ENCODE measurements at places on chromosomes 11 and 22.

- DNase-seq = no peak
These were observed 19.0 kb upstream of the LMO1 start for GRCh38 chr11:8282631-8283030.

DNA sequence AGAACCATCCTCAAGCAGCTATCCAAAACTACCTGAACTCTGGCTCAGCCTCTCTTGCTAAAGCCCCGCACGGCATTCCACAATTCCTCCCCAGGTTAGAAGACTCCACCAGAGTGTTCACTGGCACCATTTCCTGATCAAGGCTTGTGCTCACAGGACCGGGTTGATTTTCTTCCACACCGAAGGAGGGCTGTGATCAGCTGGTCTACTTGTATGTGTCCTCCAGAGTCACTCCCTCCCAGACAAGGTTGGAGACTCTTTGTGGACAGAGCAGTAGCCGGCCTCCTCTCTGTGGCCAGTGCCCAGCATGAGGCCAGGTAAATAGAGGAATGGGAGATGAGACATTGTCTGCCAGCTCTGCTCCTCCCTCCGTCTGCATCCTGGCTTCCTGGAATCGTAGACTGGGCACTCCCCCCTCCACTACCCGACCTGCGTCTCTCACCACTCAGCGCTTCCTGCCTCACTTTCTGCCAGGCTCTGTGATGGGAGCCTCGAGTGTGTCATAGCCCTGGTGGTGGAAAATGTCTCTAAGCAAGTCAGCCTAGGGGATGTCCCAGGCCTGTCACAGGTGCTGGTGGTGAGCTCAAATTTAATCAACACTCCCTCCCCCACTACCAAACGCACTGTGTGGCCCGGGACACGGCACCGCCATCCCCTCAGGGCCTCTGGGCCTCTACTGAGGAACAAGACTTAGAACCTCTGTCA is 12.5 kb upstream of the TMPRSS6 start:
- DNase-seq = no peak

DNA sequence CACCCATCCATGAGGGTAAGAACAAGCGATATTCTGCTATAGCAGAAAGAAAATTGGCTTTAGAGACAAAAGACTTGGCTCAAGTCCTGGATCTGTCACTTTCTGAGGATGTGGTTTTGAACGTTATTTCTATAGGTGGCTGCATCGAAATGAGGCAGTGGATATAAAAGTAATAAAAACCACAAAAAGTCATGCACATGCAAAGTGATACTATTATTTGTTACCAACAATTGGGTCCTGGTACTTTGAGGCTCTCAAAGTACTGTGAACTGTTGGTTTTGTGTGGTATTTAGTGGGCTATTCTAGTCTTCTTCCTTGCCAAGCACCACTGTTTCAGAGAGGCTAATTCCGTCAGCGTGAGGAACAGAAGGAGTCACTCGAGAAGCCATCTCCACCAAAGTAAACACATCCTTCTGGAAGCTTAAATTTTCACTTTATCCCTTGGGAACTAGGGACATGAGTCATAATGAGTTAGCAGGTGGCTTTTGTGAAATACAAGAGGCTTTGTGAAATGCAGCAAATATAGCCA is 13.1 kb downstream of the UBASH3B start:
- DNase-seq = no peak

DNA sequence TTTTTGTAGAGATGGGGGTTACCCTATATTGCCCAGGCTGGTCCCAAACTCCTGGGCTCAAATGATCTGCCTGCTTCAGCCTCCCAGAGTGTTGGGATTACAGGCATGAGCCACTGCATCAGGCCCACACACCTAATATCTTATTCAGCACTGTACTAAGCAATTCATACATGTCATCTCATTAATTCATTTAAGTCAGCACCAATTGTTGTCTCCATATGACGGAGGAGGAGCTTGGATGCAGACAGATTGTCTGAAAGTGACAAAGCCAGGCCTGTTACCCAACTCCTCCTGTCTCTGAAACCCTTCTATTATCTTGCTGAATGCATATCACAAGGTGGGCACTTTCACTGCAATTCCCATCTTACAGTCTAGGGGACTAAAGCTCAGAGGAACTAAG is 57.5 kb upstream of the ALX4 start:
- DNase-seq = no peak

DNA sequence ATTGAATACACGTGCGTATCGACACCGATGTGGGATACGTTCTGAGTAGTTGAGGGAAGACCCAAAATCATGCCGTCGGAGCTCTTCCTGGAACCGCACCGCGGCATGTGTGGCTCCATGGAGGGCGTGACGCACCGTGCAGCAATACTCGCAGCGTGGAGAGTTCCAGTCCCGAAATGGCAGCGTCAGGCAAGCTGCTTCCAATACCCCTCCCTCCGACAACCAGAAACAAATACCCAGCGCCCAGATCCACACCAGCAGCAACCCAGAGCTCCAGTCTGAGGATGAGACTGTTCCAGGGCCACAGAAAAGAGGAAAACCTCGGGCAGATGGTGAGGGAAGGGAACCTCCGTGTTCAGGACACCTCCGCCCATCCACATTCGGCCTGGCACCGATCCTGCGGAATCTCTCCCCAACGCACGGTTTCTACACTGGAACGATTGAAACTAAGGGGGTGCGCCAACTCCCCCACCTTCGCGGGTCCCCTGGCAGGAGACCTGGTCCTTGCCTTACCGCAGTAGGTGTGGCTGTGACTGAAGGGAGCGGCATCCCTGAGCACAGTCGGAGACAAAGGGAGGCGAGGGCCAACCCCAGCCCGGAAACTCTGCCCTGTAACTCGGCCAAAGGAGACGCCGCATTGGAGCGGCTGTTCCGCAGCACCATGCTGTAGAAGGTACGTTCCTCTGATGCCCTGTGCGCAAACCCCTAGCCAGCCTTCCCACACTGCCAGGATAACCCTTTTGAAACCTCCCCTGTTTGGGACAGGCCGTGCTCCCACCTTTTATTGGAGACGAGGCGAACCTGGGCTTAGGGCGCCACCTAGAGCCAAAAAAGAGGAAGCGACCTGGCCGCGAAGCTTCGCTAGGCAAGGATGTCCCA is 28.2 kb downstream of the DBX1 start:
- no peak for DNase-seq

GRCh38 chr11:119445850-119446249 is 22.9 kb upstream of the THY1 start:
- DNase-seq = no peak

GRCh38 chr11:44010789-44011251 is 37.0 kb upstream of the ACCSL start:
- DNase-seq = no peak

DNA sequence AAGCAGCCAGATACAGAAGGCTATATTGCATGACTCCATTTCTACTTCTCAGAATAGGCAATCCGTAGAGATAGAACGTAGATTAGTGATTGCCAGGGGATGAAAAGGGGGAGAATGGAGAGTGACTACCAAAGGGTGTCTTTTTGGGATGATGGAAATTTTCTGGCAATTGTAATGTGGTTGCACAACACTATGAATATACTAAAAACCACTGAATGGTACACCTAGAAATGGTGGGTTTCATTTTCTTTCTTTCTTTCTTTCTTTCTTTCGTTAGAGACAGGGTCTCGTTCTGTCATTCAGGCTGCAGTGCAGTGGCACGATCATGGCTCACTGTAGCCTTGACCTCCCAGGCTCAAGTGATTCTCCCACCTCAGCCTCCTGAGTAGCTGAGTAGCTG is 54.4 kb downstream of the BID start:
- DNase-seq = no peak

DNA sequence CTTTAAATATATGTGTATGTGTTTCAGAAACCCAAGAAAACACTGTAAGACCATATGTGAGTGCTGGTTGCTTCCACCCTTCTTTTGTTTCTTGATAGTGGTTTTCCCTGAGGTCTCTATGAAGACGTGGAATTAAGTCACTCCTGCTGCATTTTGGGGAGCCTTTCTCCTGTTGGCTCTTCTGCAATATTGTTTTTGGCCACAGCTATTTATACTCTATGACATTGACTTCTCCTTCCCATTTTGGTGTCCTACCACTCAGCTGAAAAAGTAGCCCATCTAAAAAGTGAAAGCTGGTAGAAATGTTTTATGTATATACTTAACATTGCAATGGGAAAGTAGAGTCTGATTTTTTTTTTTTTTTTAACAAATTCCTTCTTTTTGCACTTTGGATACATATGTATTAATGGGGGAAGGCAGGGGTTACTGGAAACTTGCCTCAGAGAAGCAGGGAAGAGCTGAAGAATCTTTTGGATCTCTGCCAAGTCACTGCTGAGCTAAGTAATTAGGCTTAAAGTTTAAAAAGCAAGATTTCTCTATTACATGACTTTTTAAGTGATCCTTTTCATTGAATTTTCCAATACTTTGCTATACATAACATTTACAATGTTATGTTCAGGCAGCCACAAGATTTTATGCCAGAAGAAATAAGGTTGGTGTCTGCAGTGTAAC is 1.8 kb downstream of the TTC17 start:
- DNase-seq = no peak

DNA sequence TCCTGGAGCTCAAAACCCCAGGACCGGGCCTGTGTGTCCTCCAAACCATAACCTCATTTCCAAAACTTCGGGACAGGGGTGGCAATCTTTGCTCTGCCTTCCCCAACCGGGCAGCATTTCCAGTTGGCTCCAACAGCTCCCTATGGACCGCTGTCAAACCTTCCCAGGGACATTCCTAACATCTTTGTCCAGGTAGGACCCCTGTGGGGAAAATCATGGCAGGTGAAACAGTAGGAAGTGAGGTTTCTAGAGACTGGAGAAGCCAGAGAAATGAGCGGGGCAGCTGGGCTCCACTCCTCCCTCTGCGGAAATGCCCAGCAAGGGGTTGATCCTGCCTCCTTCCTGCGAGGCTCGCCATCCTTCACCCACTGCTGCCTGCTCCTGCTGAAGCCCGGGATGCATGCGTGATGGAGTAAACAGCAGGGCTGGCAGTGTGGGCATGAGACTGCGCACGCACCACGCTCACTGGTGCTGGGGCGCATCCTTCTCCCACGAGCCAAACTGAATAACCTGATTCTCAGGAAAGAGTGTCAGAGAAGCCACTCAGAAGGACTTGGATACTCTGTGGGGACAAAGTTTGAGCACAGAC is 136.4 kb downstream of the BUD13 start:
- DNase-seq = no peak

GRCh38 chr11:44989831-44990566 is 39.3 kb upstream of the TP53I11 start:
- DNase-seq = no peak

DNA sequence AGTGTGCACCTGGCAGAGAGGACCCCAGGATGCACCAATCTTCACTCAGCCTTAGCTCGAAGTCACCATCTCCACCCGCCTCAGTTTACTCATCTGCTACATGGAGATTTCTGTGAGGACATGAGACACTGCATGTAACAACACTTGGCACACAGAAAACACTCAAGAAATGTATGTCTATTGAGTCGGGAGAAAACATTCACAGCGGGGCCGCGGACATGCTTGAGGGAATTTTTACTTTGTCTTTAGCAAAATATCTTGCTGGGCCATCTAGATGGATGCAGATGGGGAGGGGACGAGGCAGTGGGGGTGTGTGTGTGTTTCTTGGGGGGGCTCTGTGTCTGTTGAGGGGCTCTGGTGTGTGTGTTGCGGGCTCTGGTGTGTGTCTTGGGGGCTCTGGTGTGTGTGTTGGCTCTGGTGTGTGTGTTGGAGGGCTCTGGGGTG is 28.4 kb upstream of the RFPL3 start:
- DNase-seq = no peak

DNA sequence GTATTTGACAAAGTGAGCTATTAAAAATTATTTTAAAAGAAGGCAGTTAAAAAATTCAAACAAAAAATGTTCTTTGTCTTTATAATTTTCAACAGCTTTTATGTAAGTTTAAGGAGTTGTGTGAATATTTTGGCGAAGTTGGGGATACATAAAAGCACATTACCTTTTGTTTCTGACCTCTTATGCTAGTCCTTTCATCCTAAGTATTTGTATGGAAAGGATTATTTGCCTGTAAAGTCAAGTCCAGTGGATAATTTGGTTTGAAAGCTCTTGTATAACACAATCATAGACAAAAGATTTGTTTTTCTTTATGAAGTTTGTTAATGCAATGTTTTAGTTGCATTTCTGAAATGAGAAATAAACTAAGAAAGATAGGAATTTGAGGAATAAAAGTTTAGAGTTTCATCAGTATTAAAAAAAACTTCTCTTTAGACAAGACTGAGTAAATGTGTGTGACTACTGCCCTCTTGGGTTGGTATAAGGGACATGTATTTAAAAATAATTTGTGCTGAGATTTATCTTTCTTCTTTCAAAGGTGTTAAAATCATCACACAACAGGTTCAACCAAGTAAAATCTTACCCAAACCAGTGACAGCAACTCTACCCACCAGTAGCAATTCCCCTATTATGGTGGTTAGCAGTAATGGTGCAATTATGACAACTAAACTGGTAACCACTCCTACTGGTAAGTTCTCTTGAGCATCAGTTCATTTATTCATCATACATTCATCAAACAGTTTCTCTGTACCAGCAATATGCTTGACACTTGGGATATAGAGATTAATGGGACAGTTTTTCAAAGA is 68.2 kb downstream of the EMSY start:
- DNase-seq = no peak

GRCh38 chr22:22111267-22111751 is 128.7 kb upstream of the TOP3B start:
- no peak for DNase-seq

- no peak for DNase-seq
These were observed 158.2 kb downstream of the TTC28 start for GRCh38 chr22:28521451-28521850.

DNA sequence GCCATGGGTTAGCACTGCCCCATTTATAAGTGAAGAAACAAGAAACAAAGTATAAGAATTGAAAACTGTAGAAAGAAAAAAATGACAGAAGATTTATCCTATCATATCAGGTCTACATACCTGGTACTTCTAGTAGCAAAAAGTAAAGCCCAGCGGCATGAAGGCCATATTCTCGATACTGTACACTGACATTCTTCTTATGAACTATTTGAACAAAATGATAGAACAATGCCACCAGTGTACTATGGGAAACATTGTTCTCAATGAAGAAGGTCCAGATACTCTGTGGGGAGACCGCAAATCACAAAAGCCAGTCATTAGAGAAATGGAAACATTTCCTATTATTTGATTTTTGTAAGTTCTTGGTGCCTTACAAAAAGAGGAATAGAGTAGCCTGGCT is 7.0 kb downstream of the NCAPD3 start:
- no peak for DNase-seq

DNA sequence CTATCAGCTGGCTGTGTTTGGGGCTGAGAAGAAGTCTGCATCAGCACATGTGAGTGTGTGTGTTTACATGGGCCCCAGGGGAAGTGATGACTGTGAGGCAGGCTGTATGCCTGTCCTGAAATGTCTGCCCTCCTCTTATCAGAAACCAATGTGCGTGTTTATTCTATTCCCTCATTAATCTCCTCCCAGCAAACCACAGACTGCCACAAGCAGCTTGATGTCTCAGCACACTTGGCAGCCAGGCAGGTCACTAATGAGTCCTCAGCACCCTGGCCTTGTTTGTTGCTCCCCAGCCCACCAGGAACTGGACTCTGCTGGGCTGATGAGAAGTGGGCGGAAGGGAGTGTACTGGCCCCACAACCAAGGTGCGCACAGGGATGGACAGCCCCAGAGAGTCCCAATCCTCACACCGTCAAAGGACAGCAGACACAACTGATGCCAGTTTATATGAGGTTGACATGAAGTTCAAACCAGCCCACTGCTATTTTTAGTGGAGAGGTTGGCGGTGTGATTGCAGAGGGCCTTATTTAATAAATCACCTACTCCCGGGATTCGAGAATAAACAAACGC is 225.8 kb downstream of the ETS1 start:
- DNase-seq = no peak

All from NCI-H1930 (cell line).